Activated CD4-positive, alpha-beta T cell treated with anti-CD3 and anti-CD28 coated beads, Interleukin-2, amount 10 ng/mL, durations not matched to agents 24 days and 14 days (primary cell): ENCODE measurements at places on chromosomes 16 and 17.
A peak's percentile ranks its signal among the peaks of the same experiment; 100 is the strongest.

DNA sequence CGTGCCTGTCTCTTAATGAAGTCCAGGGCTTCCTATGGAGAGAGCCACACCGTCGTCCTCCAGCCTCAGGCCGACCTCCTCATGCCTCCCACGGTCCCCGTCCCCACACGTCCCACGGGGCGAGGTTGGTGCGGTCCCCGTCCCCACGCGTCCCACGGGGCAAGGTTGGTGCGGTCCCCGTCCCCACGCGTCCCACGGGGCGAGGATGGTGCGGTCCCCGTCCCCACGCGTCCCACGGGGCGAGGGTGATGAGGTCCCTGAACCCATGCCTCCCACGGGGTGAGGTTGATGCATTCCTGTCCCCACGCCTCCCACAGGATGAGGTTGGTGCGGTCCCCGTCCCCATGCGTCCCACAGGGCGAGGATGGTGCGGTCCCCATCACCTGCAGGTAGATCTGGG is 20.9 kb downstream of the GALNS start:
- no peak for DNase-seq

GRCh38 chr16:54935266-54935968 is 4.8 kb downstream of the IRX5 start:
- peak; percentile 53 for DNase-seq

DNA sequence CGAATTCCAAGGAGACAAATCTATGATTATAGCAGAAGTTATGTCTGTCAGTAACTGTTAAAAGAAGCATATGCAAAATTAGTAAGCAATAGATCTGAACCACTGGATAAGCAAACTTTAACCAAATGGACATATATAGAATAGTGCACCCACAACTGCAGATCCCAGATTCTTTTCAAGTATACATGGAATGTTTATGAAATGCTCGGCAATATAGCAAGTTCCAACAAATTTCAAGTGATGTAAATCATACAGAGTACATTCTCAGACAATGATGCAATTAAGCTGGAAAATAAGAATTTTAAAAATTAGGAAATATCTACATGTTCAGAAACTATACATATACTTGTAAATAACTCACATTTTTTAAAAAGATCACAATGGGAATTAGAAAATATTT is 8.4 kb upstream of the HELZ start:
- no peak for DNase-seq

- peak; percentile 78 for DNase-seq
Observed at GRCh38 chr16:11672206-11673090, 4.2 kb downstream of the SNN start.

- no peak for DNase-seq
Observed at GRCh38 chr16:56349086-56349415, 76.3 kb downstream of the AMFR start.

DNA sequence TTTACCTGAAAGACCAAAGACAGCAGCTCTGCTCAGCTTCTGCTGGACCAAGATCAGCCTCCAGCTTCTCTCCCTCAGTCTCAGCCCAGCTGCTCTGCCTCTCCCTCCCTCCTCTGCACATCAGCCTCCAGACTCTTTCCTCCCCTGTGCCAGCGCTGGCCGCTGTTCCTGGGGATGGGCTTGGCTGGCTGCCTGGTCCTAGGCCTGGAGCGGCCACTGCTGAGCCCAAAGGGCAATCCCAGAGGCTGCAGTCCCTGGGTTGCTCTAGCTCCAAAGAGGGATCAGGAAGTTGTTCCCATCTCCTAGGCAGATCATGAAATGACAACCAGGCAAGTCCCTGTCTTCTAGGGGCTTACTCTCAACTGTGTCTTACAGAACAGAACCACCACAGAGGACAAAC is 31.3 kb downstream of the DCUN1D3 start:
- no peak for DNase-seq

- DNase-seq = no peak
Observed at GRCh38 chr17:62891659-62892058, 74.4 kb upstream of the TANC2 start.

GRCh38 chr16:83701494-83701893 is 106.3 kb upstream of the HSBP1 start:
- DNase-seq = peak; percentile 74

GRCh38 chr16:60031740-60032139 is 1297.6 kb upstream of the GOT2 start:
- DNase-seq = no peak

DNA sequence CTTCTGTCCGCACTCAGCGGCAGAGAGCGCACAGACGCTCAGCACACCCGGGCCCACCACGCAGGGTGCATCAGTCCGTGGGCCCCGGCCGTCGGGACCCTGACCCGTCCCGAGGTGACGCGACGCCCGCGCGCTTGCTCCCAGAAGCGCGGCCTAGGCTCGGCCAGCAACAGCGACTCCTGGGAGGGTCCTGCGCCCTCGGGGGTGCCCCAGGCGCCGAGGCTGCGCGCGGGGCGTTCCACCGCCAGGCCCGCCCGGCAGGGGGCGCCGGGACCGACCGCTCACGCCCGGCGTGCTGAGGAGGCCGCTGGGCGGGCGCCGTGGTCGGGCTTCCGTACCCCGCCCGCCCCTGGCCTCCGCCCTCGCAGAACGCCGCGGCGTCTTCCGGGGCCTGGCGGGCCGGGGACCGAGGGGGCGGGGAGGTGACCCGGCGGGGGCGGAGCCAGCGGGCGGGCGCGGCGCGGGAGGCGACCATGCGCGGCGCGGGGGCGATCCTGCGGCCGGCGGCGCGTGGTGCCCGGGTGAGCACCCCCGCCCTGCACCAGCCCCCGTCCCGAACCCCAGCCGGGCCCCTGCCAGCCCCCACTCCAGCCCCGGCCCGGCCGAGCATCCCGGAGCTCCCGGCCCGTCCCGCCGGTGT is at the start of gene CISD3:
Gene CISD3, plus strand, starts transcription at position 456 of the 640 bp plus-strand sequence. Its CDS starts 18 bp downstream, at position 474.
- DNase-seq = peak; percentile 97

GRCh38 chr16:25690552-25691143 is 1.1 kb upstream of the HS3ST4 start:
- DNase-seq = no peak

DNA sequence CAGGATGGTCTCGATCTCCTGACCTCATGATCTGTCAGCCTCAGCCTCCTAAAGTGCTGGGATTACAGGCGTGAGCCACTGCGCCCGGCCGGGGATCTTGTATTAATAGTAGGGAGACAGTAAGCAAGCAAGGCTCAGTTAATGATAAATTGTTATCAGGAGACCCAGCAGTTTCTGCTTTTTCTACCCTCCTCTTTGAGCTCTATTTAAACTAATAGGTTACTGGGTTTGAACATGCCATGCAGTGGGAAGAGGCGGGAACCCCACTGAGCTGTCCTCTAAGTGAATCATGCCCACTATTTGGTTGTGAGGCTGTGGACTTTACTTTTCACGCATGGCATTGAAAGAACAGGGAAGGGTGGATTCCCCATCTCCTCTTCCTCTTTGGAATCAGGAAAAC is 223.9 kb downstream of the WWOX start:
- no peak for DNase-seq

DNA sequence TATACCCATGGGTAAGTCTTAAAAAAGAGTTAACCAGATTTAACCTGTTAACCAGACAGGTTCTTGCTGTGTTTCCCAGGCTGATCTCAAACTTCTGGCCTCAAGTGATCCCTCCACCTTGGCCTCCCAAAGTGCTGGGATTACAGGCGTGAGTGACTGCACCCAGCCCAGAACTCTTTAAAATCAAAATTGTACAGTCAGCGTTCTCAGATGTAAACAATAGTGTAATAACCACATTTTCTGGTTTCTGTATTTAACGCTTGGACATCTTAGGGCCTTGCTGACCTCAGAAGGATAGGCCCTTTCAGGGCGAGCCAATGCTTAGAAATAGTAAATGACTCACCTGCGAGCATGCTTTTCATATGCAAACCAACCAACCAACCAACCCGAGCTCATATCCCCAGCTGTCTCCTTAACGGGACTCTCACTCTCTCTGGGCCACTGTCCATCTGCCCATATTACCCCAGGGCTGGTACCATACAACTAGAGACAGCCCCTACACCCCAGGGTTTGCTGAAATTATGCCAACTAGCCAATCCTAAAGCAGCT is 415.0 kb upstream of the XYLT1 start:
- DNase-seq = no peak

GRCh38 chr17:78789663-78790181 is 7.6 kb upstream of the CYTH1 start:
- DNase-seq = peak; percentile 77

DNA sequence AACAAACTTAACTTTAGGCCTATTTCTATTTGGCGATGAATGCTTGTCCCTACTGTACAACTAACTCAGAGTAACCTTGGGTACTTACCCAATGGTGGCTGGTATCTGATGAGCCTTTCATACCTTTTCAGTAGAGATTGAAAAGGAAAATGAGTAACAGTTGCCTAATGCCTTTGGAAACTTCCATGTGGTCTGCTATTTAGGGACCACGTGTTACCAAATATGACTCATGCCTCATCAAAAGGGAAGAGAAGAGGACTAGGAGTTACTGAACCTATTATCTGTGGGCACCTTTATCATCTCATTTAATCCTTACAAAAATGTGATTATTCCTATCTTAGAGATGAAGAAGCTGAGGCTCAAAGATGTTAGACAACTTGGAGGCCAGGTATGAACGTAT is 8.1 kb downstream of the MYOCD start:
- DNase-seq = no peak

DNA sequence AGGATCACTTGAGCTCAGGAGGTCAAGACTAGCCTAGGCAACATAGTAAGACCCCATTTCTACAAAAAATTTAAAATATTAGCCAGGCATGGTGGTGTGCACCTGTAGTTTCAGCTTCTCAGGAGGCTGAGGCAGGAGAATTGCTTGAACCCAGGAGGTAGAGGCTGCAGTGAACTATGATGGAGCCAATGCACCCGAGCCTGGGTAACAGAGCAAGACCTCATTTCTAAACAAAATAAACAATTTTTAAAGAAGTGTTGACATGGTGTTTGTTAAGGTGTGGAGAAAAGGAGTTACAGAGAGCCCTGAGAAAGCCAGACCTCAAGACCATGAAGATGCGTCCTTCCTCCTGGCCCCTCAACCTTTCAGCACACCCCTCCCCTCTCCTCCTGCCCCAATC is 37.6 kb upstream of the C1QL1 start:
- DNase-seq = no peak

DNA sequence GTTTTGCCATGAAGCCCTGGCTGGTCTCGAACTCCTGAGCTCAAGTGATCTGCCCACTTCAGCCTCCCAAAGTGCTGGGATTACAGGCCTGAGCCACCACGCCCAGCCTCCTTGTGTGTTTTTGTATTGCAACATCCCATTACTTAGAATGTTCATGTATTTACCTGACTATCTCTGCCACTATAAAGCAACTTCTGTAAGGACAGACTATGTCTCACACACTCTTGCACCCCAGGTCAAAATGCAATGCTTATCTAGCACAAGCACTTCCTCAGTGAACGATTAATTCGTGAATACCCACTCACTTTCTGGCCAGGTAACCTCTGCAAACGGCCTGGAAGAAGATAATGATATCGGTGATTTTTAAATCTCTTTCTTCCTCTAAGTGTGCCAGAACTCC is 82.6 kb downstream of the NDEL1 start:
- DNase-seq = no peak

DNA sequence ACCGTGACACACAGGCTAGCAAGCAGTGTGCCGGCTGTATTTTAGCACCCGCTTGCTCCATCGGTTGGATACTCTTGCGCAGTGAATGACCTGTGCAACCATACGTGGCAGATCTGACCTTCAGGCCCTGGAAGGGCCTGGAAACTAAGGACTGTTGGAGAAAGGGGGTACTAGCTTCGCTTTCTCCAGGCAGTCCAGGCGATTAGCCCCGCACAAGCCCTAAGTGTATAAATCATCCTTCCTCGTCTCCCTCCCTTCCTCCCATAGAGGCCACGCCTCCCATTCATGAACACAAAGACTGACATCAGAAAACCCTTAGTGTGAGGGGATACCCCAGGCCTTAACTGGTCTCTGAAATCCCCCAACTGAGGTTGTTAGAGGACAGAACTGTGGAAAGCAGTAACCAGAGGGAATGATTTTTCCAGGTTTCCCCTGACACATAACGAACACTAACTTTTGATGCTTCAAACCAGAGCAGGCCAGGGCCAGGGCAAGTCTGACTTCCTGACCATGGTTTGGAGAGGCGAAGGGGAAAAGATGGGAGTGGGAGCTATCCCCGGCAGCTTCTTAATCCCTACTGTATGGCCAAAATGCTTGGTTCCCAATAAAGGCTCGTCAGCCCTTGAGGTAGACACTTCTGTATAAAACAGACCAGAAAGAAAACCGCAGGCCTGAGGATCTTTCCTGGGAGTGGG is 1.4 kb upstream of the DYNLL2 start:
- DNase-seq = no peak

- DNase-seq = no peak
Observed at GRCh38 chr17:17051791-17052461, 9.7 kb downstream of the MPRIP start.

GRCh38 chr17:2594722-2595599 is 1.5 kb downstream of the PAFAH1B1 start:
- DNase-seq = no peak

- no peak for DNase-seq
Observed at GRCh38 chr17:65799454-65799853, 238.0 kb upstream of the AXIN2 start.

- DNase-seq = no peak
Observed at GRCh38 chr17:13421581-13422130, 180.1 kb downstream of the HS3ST3A1 start.

DNA sequence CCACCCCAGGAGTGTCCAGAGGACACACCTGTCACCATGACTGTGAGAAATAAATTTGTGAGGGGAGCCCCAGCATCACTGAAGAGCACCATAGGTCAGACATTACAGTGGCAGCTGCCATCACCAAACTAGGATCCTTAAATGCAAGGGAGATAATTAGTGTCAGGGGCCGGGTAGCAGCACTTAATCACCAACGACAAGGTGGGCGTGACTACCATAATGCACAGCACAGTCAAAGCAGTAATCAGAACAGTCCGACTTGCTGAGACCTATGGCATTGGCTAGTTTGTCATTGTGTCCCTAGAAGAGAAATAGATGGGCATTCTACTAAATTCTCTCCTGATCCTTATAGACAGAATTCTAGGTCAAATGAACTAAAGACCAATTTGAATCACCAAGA is 856.7 kb upstream of the GOT2 start:
- no peak for DNase-seq

GRCh38 chr16:28164140-28164539 is 47.6 kb downstream of the XPO6 start:
- no peak for DNase-seq

DNA sequence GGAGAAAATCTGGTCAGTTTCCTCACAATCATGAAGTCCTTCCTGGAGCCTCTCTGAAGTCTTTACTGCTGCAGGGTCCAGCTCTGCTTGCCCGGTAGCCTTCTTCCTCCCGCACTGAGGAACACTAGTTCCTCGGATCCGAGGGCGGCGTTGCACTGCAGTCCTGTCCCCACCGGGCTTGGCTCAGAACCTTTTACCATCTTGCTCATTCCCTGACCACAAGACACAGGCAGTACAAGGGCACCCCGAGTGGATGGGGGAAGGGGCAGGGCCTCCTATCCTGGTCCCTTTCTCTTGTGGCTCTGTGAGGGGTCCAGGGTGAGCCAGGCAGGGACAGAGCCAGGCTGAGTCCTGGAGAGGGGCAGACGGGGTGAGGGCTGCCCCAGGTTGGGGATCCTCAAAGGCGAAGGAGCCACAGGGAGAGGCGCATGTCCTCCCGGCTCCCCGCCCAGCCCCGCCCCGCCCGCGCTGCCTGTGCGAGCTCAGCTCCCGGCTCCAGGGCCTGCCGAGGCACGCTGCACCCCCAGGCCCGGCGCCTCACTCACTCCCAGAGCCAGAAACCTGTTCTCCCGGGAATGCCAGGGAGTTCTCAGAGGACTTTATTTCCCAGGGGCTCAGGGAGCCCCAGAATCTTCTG is 1.5 kb downstream of the FOXN1 start:
- DNase-seq = no peak
